Neural progenitor cell (in vitro differentiated cells): ENCODE measurements at places on chromosomes 13 and 19.

GRCh38 chr13:38767506-38768265 lies 80.8 kb downstream of the FREM2 start:
- DNase-seq: no peak

DNA sequence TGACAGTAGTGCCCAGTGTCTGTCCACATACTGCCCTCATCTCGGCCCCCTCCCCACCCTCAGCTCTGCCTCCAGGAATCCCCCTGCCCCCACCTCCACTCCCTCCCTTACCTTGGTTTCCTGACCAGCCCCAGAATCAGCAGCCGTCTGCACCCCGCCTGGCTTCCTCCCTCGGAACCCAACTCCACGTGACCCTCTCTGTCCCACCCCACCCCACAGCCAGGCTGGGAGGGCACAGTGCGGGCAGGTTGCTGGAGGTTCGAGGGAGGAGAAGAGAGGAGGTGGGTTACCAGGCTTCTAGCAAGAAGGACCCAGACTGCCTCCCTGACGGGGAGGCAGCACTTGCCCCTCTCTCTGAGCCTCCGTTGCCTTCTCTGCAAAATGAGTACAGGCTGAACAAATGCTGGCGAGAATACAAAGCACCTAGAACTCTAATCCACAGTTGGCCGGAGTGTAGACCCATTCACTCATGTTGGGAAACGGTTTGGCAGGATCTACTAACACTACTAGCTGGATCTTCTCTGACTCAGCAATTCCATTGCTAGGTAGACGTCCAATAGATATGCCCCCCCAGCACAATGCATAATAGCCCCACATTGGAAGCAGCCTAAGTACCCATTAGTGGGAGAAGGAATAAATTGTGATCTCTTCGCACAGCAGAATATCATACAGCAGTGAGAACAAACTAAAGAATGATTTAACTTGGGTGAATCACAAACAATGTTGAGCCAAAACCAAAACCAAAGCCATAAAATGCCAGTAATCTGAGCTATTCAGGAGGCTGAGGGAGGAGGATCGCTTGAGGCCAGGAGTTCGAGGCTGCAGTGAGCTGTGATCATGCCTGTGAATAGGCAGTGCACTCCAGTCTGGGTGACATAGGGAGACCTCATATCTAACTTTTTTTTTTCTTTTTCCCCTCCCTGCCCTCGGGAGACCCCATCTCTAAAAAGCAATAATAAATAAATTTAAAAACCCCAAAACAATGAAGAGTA lies at the start of gene RASAL3:
Gene RASAL3 (minus strand): TSS at position 151 of the 992 bp plus-strand sequence. CDS start 186 bp downstream, outside the sequence.
- no peak for DNase-seq

DNA sequence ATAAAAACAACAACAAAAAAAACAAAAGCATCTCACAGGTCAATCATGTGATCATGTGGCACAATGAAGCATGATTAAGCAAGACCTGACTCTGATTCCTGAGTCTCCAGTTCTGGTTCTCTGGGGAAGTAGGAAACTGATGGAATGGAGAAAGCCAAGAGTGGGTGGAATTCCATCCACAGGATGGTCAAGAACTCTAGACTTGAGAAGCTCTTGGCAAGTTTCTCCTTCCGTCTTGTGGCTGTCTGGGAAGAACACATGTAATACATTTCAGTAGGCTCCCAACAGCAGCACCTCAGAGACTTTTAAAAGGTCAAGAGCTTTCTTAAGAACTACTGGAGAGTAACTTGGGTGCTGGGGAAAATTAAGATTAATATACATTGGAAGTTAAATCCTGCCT lies 78.6 kb upstream of the TSHZ3 start:
- no peak for DNase-seq

DNA sequence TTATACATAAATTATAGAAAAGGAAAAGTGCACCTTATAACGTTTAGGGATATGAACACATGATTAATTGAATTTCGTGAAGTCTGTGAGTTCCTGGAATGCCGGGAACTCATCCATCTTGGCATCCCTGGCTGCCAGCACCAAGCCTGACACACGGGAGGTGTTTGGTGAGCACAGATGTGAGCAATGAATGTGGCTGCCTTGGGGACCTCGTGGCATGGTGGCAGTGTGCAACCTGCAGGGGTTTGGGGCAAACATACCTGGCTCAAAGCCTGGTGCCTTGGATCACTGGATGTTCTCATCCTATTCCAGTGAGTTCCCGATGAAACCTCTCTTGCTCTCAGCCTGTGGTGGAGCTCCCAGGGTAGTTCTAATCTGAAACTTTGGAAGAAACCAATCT lies 10.4 kb upstream of the MAP2K2 start:
- no peak for DNase-seq

DNA sequence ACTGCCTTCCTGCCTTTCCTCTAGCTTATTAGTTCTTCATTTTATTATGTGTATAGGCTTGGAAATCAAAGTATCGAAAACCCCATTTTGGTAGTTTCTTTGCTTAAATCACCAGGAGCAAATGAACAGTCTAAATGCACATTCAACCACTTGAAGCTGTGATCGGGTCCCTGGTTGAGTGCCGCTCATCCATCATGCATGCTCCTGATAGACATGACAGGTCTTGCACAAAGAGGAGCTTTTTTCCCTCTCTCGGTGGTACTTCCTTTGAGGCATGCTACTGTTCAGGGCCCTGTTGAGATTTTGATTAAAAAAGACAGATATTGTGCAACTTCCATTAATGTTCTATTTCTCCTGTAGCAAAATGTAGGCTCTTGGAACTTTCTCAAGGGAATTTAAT lies 185.8 kb downstream of the OLFM4 start:
- no peak for DNase-seq

GRCh38 chr19:38028913-38029510 lies 122.0 kb downstream of the SIPA1L3 start:
- DNase-seq: no peak

GRCh38 chr13:44413095-44413494 lies 39.5 kb downstream of the SERP2 start:
- DNase-seq: no peak

GRCh38 chr13:43732726-43733125 lies 54.0 kb downstream of the ENOX1 start:
- DNase-seq: no peak

- no peak for DNase-seq
Measured at GRCh38 chr13:80374444-80374843, 33.5 kb upstream of the SPRY2 start.

DNA sequence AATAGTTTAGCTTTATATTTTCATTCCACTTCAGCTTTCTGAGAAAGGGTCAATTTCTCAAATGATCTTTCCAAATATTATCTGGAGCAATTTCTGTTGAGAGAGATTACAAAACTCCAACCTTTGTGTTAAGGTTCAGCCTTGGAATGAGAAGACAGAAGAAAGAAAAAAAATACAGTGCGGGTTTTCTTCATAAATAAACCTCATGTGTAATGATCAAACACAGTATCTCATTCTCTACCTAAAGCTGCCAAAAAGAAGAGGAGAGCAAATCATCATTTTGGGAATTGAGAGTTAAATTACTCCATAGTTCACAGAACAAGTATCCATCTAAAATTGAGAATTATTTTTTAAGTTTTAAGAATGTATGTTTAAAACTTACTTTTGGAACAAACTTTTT lies 420.5 kb downstream of the KLF5 start:
- no peak for DNase-seq

DNA sequence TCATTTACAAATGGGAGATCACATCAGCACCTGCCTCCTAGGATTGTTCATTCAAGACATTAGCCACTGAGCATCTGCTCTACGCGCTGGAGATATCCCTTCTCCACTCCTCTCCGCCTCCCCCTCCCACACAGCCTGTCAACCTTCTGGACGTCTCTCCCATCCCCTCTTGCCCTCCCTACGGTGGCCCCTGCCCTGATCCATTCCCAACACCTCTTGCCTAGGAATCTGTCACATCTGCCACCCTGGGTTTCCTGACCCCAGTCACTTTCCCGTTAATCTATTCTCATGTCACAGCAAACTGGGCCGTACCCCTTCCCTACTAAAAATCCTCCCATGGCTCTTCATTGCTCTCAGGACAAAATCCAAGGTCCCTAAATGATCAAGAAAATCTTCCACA lies 10.3 kb downstream of the DYRK1B start:
- DNase-seq: peak; percentile 24
